ENCODE measurements at places on chromosomes 5 and 9.

GRCh38 chr5:174151599-174152181 is 106.2 kb downstream of the NSG2 start:
- no peak for DNase-seq

- no peak for DNase-seq
Observed at GRCh38 chr5:141623611-141624010, 4.8 kb upstream of the DIAPH1 start.

DNA sequence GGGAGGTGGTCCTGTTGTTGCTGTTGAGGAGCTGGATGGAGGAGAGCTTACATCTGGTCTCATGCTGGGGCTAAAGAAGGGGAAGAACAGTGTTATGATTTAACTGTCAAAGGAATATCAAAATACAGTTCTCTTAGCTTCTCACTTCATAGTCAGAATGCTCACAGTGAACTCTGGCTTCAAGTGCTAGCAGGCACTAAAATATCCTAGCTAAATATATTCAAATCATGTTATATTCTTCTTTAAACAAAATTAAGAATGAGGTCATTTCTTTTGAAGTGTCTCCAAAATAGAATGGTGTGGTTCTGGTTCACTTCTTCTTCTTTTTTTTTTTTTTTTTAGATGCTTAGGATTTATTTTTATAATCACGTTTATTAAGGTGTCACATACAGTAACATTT is 89.4 kb downstream of the NR3C1 start:
- no peak for DNase-seq

GRCh38 chr5:154044581-154044980 is 5.8 kb downstream of the MFAP3 start:
- DNase-seq = no peak
